ENCODE measurements at places on chromosomes 6 and 20. TPM values are rescaled to one million over a fixed set of nuclear protein-coding genes. Genes with fewer than 3 reads are reported as not detected.

GRCh38 chr6:43242908-43243663 is at the start of gene TTBK1:
TTBK1 (plus strand) TSS chr6:43243481; CDS start chr6:43246661, 3,180 bp downstream.
- no peak for DNase-seq

GRCh38 chr20:14955399-14955798 is 618.0 kb upstream of the FLRT3 start:
- no peak for DNase-seq

The BPIFA1 gene
- not detected for total RNA-seq

The BLCAP gene
- total RNA-seq: 68.7 TPM

The BEND6 gene
- total RNA-seq: 3.1 TPM

Data from aorta (tissue), 5 donors.